ENCODE measurements at places on chromosomes 2 and 18.

- DNase-seq: no peak
Measured at GRCh38 chr2:104595576-104595975, 258.3 kb upstream of the POU3F3 start.

- no peak for DNase-seq
Measured at GRCh38 chr2:237977380-237977779, 10.6 kb downstream of the UBE2F start.

DNA sequence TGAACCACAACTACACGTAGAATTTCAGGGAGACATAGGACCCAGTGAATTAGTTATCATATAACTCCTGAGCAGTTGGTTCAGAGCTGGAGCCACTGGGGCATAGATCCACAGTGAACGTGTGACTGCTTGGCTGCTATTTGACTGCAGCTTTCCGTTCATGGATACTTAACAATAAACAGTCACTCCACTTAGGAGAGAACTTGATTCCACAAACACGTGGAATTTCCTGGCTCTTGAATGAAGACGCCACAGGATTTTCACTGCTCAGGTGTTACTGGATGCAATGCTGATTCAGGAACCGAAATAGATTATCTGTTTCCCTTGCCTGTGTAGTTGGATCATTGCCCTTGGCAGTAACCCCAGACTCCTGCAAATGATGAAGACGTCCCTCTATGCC is 679.1 kb upstream of the ZEB2 start:
- no peak for DNase-seq

GRCh38 chr2:57434441-57434840 is 612.2 kb upstream of the VRK2 start:
- DNase-seq: no peak

- DNase-seq: no peak
Measured at GRCh38 chr2:228417956-228418355, 236.5 kb upstream of the SPHKAP start.

DNA sequence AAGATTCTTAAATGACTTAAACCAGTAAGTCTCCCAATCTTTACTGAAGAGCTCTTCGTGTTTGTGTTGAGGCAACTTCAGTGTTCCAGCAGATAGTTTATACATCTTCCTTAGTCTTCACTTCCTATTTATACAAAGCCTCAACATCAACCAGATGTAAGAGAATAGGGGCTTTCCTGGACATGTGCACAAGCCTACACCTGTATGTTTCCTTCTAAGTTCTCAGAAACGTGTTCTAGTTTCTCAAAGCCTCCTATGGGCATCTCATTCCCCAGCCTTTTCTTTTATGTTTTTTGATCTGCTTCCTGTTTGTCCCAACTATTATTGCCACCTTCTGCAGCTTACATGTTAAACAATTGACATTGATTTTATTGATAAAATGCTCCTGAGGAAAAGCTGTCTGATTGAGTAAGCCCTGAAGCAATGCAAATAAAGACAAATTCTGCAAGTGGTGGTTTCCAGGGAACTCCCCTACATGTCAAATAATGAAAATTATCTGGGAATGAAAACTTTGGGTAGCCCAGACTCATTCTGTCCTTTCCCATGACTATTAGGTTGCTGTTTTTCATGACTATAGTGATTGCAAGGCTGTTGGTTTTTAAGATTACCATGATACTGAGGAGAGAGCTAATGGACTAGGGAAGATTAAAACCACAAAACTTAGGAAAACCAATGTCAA is 663.3 kb upstream of the ACVR2A start:
- DNase-seq: no peak

- DNase-seq: no peak
Measured at GRCh38 chr2:209451209-209451834, 27.5 kb downstream of the MAP2 start.

DNA sequence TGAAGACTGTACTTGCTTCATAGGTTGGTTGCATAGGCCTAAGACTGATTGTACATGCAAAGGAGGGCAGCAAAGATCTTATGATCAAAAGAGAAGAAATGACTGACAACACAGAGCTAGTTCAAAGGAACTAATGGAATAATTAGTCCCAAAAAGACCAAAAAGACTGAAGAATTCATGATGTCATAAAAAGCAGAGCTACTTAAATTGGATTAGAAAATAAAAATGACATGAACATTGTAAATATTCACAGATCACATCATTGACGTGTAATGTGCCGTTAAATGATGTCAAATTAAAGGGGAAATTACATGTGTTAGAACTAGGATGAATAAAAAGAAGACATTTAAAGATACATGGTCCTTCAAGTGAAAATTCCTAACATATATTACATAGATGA is 616.8 kb downstream of the NR4A2 start:
- DNase-seq: no peak

GRCh38 chr2:33502025-33502424 is 25.6 kb downstream of the RASGRP3 start:
- no peak for DNase-seq

GRCh38 chr2:190978389-190979053 is 35.5 kb downstream of the STAT1 start:
- no peak for DNase-seq

DNA sequence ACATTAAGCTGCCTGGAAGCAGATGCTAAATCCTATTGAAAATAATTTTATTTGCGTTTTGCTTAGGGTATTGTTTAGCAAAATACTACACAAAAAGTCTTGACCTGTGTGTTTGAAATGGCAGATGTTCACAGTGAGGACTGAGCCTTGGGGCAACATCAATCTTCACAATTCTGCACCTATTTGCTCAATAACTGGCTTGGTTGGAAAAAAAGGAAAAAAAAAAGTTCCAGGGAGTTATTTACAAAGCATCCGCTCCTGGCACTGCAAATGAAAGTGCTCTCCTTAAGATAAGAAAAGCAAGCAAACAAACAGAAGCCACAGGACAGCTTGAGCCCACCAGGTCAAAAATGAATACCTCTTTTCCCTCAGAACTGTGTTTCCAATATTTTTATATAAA is 77.7 kb downstream of the MAP2 start:
- DNase-seq: no peak
